ENCODE measurements at places on chromosomes 6 and 20. TPM values are rescaled to one million over a fixed set of nuclear protein-coding genes. Genes with fewer than 3 reads are reported as not detected.

Gene TMC2
- total RNA-seq, result not detected

Gene PAX1
- not detected for total RNA-seq

Gene CGA
- not detected for total RNA-seq

GRCh38 chr20:6956574-6956973, 189.1 kb downstream of the BMP2 start:
- no peaks in the 10 kb centered on the region for H3K27me3 ChIP-seq
- H3K27ac ChIP-seq, result no peak overlapping the region
- no peaks in the 10 kb centered on the region for H3K4me1 ChIP-seq
- no peak overlapping the region for H3K4me3 ChIP-seq

GRCh38 chr6:40328386-40328985, 258.7 kb downstream of the LRFN2 start:
- DNase-seq, result no peak
- no peak overlapping the region for H3K4me3 ChIP-seq
- H3K27me3 ChIP-seq, result peaks cover 40% of the 10 kb centered on the region

DNA sequence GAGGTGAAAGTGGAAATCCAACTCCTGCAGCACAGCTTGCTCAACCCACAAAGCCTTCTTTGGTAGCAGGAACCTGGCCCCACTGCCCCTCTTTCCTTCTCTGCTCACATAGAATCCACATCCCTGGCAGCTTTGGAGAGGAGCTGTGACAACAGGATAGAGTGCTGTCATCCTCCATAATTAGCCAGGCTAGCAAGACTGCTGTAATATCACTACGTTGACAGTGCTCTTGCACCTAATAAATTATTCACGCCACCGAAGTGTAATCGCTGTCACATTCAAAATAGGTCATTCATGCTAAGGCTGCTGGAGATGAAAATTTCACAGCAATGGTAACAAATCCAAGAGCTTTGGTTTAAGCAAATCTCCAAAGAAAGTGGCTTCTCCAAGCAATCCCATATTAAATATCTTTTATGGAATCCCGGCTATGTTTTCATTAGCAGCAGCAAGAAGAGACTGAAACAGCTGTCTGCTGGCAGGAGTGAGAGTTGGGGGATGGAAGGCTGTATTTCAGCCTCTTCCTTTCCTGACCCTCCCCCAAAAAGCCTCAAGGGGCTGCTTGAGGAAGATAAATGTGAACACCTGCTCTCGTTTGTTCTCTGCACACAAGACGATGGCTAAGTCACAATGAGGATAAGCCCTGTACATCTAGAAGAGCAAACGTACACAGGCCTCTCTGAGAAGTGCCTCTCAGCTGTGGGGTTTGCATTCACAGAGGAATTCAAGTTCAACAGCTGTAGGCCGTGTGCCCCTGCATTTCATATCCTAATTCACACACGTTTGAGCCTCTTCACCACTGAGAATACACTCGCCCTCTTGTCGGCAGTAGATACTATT, 16.5 kb downstream of the RIPOR2 start:
- no peaks in the 10 kb centered on the region for H3K36me3 ChIP-seq
- peak overlapping the region; percentile 92 for H3K27ac ChIP-seq
- H3K4me3 ChIP-seq, result peak overlapping the region; percentile 19
- H3K4me1 ChIP-seq, result peaks cover 36% of the 10 kb centered on the region
- no peaks in the 10 kb centered on the region for H3K27me3 ChIP-seq

All from osteocyte (in vitro differentiated cells).